ENCODE measurements at places on chromosomes 7 and 10.

GRCh38 chr7:52360541-52360940, 674.9 kb upstream of the POM121L12 start:
- no peak for DNase-seq

DNA sequence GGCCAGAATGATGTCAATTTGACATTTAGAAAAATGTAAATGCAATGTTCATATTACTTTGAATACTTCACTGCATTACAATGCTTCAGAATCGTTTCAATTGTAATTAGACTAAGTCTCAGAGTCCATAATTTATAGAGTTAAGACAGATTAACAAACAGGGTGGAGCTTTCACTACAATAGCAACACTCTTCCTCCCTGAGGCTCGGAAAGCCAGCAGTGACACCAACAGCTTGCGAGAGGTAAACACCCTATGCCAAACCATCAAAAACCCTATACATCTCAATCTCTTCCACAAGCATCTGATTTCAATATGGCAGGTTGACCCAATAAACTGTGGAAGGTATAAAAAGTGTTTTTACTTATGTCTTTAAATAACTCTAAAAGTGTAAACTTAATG, 72.2 kb downstream of the DOCK4 start:
- DNase-seq: no peak

DNA sequence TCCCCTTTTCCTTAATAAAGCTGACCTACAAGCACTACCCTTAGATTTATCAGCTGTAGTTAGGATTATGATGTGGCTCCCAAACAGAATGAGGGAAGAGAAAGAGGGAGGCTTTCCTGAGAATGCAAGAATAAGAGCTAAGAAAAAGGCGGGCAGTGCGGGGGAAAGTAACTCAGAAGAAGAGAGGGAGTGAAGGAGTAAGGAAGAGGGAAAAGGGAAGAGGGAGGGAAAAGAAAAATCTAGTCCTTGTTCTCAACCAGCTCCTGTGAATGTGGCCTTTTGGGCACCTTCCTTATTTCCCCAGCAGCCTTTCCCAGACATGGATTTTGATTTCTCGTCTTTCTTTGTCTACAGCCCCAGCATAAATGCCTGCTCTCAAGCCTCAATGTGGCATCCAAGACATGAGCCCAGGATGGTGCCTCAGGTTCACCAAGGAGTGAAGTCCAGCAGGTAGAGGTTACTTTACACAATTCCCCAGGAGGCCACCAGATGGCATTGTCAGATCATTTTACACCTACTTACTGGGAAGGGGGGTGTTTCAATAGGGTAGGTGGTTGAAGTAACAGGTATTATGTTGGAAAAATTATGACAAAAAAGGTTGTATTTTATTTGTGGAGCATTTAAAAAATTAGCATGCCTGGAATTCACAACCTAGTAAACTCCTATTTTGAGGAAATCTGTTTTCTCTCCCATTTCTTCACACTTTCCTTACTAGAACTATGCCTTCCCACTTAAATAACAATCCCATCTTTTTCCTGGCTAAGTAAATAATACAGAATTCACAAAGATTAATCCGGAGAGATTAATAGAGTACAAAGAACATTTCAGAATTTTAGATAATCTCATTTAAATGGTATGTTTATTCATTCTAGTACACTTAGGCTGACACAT, 106.5 kb downstream of the HTR7 start:
- DNase-seq: peak; percentile 62

GRCh38 chr10:129330211-129330610, 136.8 kb upstream of the MGMT start:
- no peak for DNase-seq

- DNase-seq: no peak
Measured at GRCh38 chr7:92848851-92849250, 12.5 kb upstream of the CDK6 start.

DNA sequence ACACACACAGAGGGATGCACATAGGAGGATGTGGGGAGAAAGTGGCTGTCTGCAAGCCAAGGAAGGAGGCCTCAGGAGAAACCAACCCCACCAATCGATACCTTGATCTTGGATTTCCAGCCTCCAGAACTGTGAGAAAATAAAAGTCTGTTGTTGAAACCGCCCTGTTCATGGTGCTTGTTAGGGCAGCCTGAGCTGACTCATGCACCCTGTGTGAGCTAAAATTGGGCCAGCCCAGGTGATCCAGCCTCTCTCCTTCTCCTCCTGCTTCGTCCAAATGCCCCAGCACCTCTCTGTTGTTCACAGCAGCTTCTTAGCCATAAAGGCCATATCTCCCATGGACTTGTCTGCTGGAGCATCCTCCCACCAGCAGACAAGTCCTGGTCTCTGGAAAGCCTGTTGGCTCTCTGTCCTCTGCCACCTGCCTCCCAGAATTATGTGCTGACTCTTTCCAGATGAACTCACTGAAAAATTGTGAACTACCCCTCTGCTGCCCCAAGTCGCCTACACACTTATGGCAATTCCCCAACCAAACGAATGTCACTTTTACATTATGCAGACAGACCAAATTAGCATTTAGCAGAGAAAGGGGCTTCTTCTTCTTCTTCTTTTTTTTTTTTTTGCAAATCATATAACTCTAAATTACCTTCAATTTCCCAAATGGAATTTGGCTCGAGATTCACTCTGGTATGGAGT, 30.2 kb upstream of the CARD11 start:
- DNase-seq: peak; percentile 4

GRCh38 chr10:76082956-76083355, 651.5 kb downstream of the LRMDA start:
- peak; percentile 74 for DNase-seq

DNA sequence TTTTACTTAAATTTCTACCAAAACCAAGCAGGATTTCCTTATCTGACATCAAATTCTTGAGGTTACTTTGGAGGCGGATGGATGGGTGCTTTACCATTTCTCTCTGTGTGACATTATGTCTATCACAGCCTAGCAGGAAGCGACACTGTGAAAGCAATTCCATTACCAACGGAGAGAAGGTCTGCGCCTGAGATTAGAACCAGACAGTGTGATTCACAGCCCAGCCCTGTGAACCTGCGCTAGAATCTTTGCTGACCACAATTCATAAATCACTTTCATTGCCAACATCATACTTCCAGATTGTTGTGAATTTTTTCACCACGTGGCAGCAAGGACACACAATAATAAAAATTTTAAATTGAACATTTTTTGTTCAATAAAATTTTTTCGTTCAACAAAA, 126.5 kb downstream of the CUBN start:
- DNase-seq: no peak

DNA sequence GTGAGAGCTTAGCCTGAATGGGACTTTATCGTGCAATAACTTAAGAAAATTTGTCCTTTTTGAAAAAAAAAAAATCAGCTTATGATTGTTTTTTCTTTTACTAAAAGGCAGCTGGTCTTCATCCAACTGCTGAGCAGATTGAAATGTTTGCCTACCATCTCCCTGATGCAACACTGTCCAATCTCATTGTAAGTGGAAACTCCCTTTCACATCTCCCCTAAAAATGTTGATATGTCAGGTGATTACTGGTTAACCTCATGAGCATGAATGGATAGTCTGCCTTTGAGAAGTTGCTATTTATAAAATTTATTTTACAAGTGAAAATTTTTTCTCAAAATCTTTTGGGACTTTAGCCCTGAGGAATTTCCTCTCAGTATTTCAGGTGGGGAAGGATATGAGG, 17.8 kb upstream of the HKDC1 start:
- no peak for DNase-seq

DNA sequence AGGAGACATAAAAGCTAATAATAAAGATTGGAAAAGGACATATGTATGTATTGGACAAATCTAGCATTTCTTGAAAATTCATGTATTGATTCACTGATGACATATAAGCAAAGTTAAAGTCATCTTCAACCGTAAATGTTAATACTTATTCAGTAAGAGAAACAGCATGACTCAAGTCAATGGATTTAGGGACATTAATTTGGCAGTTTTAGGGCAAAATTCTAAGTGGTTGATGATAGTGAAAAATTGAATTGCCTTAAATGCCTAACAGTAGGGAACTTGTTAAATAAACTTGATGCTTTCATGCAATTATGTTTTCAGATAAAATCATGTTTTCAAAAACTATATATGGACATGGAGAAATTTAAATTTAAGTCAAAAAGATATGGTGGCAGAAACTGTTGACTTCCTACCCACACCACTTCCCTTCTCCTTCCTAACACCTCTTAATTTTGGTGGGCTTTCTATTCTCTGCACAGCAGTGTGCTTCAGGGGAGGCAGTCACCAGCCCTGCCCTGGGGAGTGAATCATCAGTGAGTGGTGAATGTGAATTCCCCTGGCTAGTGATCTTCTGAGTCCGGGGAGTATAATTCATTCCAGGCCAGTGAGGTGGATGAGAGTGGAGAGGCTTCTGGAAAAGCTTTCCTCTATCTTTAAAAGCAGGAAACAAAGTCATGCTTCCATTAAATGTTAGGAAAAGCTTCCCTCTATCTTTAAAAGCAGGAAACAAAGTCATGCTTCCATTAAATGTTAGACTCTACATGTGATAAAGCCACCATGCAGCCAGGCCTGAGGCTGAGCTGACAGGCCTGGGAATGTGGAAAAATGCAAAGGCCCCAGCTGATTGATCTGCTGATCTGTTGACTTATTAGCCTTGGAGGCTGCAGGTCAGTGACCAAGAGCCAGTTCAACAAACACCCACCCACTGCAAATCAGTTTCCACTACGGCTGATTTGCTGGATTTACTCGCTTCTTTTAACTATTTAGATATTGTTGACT, 25.2 kb upstream of the ITGB1 start:
- peak; percentile 97 for DNase-seq
